Nucleus accumbens (tissue), 56 donors: ENCODE measurements at places on chromosomes 7 and 10.

DNA sequence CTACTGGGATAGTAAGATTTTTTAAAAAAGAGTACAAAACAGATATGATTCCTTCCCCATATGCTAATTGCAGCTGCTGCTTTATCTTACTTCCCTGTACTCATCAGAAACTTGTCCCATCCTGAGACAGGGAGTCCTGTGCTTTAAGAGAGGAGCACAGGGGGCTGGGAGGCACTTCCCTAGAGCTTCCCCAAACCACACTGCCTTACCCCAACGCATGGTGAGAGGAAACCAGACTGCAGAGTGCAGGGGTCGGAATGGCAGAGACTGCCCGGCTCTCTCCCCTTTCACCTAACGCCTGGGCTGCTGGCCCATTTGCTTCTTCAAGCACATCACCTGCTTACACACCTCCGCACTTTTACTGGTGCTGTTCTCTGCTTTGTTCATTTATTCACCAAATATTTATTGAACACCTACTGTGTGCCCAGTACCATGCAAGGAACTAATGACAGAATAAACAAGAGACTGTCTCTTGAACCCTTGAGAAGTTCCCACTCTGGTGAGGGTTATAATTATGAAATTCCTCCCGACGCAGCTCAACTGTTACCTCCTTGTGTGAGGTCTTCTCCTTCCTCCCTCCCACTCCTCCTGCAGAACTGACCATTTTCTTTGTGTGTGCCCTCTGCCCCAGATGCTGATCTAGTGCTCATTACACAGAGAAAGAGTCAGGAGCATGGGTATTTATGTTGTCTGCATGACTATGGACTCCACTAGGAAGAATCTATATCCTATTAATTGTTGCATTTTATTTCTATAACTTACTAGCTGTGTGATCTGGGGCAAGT lies 289.7 kb downstream of the TCF7L2 start:
- DNase-seq = no peak

DNA sequence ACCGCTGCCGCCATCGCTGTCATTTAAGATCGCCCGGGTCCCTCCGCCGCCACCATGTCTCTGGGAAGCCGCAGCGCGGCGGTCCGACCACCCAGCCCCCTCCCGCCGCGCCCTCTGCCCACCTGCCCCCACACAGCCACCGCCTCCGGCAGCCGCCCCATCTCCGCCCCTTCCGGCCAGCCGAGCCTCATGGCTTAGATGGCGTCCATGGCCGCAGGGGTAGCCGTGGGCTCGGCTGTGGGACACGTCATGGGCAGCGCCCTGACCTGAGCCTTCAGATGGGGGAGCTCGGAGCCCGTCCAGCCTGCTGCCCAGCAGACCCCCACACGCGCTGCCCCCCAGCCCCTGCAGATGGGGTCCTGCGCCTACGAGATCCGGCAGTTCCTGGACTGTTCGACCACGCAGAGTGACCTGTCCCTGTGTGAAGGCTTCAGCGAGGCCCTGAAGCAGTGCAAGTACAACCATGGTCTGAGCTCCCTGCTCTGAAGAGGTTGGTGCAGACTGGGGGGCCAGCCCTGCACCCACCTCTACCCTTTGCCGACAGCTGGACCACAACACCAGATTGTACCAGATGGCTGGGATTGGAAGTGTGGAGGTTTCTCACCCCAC lies 38.0 kb upstream of the TARP start:
- DNase-seq = no peak

- DNase-seq = no peak
These were observed 25.6 kb upstream of the TMEM196 start for GRCh38 chr7:19798986-19799385.

DNA sequence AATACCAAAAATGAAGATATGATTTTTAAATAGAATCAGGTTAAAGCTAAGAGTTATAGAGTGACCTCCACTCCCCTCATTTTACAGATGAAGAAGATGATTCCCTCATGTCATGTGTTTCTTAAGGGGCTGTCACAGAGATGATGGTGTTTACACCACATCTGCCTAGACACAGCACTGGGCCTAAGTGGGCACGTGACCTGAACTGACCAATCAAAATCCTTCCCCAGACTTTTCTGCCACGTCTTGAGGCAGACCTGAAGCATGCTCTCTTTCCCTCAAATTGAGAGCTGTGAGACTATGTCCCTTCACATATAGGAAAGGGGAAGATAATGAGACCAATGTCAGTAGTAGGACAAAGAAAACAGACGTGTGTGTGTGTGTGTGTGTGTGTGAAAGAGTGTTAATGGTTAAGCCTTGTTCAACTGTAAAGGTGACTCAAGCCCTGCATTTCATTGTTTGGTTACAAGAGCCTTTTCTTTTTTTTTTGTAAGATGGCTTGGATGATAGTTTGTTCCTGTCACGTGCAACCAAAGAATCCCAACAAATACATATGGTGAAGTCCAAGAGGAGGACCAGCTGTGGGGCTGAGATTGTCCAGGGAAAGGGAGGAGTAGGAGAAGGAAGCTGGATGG lies 172.8 kb upstream of the AOAH start:
- no peak for DNase-seq

DNA sequence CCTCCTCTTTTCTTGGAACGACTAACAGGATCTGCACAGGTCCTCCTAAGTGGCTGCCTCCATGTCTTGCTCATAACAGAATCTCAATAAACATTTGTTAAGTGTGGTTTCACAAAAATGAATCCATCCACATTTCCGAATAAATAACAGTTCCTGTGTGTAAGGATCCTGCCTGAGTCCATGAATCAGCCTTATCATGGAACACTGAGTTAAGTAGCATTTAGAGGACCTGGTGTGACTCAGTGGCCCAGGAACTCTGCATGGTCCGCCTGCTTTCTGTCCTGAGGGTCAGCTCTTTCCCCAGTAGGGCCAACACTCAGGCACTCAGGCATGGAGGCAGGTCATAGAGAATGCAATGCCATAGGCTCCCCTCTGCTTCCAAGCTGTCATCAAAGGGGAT lies 15.8 kb upstream of the C10orf90 start:
- DNase-seq = no peak
